Putamen (tissue), 1 donor: ENCODE measurements at places on chromosomes 3 and 15.

- DNase-seq, result no peak
Observed at GRCh38 chr3:192943393-192943792, 25.7 kb upstream of the MB21D2 start.

GRCh38 chr3:19226479-19226878, 78.2 kb downstream of the KCNH8 start:
- DNase-seq, result no peak

GRCh38 chr3:187677604-187678003, 7.4 kb upstream of the SST start:
- DNase-seq, result no peak

DNA sequence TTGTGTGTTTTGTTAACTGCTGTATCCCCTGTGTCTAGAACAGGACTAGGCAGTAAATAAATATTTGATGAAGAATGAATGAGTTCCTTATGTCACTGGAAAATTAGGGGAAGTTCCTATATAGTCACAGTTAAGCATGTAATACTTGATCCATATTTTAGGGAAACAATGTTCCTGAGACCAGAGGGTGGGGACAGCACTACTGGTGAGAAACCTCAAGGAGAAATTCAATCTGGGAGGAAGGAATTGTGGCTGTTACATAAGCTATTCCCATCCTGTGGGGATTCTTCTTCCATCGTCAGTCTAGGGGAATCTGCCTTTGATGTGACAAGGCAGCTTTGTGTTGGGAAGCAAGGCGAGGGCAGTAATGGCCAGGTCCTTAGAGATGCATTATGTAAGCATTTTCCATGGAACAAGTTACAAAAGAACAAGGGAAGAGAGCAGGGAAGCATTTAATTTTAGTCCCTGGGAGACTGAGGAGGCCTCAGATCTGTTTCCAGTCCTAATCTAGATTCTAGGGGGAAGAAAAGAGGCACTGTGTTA, 219.3 kb upstream of the TTC14 start:
- peak; percentile 1 for DNase-seq
